Gastroesophageal sphincter (tissue), 4 donors: ENCODE measurements at places on chromosomes 16 and 17. TPM values are rescaled to one million over a fixed set of nuclear protein-coding genes. Genes with fewer than 3 reads are reported as not detected.

Gene YPEL2
- 39.7 TPM for total RNA-seq

Gene SHISA6
- total RNA-seq: 1.4 TPM

DNA sequence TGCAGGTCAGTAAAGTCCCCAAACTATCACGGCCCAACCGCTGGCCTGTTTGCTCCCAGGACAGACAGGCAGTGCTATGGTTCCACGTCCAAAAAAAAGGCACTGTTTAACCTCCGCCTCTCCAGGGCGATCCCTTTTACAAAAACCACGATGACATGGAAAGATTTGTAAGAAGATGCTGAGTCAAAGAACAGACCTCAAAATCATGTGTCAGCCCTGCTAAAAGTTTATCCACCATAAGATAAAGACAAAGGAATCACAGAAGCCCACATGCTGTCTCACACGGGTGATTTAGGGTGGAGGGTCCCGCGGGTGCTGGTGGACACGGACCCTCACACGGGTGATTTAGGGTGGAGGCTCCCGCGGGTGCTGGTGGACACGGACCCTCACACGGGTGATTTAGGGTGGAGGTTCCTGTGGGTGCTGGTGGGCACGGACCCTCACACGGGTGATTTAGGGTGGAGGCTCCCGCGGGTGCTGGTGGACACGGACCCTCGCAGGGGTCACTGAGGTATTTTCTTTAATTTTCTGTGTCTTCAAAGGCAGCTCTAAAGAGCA lies 117.2 kb upstream of the METRNL start:
- ATAC-seq: no peak

GRCh38 chr17:43574896-43575525 lies 28.9 kb upstream of the ETV4 start:
- ATAC-seq: no peak

DNA sequence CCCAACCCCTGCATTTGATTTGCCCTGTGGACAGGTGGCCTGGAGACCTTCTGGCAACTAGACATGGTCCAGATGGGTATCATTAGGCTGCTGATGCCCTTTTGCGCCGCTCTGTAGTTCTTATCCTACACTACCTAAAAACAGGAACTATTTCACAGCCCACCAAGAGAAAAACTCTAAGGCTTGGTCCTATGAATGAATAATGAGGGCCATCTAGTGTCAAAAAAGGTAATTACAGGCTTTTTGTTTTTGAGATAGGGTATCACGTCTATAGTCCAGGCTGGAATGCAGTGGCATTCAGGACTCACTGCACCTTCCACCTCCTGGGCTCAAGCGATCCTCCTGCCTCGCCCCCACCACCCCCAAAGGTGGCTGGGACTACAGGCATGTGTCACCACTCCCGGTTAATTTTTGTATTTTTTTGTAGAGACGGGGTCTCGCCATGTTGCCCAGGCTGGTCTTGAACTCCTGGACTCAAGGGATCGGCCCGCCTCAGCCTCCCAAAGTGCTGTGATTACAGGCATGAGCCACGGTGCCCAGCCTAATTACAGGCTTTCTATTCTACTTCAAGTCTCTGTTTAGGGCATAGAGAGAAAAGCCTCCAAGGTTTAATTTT lies 20.9 kb downstream of the COIL start:
- ATAC-seq: peak; percentile 50

DNA sequence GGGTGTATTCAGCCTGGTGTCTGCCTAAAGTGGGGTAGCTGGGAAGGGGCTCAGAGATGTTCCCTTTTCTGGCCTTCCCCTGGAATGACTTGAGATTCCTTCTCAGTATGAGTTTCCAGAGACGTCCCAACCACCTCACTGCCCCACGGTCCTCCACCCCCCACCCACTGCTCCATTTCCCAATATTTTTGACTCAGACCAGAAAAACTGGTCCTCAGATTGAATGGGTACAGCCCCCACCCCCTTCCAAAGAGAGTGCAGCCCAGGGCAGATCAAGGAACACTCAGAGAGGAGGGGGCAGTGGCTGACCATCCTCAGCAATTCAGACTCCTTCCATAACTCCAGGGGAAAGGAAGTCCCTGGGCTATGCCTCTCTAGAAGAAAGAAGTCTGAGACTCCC lies 3.2 kb downstream of the ACLY start:
- ATAC-seq: no peak

DNA sequence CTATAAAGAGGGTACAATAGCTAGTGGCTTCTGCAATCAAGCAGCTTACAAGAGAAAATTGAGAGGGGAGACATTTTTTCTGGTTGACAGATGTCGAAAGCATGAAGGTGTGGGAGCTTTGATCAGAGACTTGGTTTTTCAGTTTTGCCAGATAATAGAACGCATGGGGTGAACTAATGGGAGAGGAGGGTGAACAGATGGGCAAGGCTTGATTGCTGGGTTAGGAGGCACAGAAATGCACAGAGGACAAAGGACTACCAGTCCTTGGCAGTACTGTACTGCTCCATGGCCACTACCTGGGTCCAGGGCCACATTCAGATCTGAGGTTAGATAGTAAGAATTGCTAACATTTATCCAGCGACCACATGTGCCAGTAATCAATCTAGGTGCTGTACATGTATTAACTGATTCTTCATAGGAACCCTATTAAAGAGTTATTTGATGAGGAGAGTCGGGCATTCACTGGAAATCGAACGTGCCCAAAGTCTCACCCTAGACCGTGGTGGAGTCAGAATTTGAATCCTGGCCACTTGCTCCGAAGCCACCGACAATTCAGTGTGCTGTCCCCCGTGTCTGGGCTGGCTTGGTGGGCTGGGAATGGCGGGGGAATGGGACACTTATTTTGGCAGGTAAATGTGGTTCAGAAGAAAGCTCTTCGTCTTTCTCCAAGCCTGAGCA lies 873 bp upstream of the KSR1 start:
- no peak for ATAC-seq

GRCh38 chr17:74574489-74575142 lies 7.3 kb upstream of the CD300H start:
- ATAC-seq: no peak

DNA sequence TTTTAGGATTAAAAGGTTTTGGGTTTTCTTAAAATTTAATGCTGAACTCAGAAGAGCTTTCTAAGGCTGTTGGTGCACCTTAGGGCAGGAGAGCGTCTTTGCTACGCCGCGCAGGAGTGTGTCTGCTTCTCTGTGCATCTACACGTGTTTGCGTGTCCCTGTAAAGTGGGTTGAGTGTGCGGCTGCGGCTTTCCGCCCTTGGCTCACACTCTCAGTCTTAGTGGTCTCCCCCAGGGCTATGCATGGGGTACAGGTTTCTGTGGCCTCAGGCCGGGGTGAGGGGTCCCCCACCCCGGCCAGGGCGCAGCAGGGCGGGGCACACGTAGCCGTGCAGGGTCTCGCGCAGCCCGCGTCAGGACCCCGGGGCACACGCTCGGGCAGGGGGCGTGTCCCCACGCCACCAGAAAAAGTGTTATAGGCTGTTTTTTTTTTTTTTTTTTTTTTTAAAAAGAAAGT lies 727 bp upstream of the TENT4B start:
- no peak for ATAC-seq

- ATAC-seq: no peak
Measured at GRCh38 chr16:85642762-85643358, 29.7 kb downstream of the GSE1 start.

- ATAC-seq: no peak
Measured at GRCh38 chr16:83781-84615, 6.0 kb downstream of the MPG start.

DNA sequence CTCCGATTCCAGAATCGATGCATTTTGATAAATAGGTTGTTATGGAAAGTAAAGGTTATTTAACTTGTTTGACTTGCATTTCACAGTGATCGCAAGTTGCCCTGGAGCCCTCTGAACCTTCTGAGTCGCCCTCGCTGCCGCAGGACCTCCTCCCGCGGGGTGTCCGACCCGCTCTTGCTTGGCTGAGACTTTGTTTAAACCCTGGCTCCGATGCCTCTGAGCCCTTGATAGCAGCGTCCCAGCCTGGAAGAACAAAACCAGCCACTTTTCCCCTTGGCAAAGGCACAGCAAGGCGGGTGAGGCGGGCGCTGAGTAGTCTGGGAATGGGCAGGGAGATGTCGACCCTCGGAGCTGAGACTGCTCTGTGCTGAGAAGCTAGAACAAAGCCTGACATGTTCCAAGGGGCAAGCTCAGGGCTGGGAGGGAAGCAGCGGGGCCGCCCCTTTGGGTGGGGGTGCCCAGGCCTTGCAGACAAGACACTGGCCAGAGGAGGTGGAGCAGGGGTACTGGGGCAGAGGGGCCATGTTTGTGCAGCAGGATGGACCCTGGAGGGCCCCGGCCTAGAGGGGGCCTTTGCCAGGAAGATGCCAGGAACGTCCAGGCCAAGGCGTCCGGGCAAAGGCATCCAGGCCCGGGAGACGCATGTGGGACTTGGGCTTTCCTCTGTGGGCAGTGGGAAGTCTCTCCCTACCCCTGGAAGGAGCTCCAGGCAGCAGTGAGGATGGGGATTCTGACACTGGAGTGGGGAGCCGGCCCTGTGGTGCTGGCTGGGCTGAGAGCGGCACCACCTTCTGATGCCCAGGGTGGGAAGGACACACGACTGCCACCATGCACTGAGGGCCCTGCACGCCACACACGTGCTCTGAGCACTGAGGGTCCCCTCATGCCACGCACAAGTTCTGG lies 30.3 kb upstream of the CDH15 start:
- no peak for ATAC-seq

DNA sequence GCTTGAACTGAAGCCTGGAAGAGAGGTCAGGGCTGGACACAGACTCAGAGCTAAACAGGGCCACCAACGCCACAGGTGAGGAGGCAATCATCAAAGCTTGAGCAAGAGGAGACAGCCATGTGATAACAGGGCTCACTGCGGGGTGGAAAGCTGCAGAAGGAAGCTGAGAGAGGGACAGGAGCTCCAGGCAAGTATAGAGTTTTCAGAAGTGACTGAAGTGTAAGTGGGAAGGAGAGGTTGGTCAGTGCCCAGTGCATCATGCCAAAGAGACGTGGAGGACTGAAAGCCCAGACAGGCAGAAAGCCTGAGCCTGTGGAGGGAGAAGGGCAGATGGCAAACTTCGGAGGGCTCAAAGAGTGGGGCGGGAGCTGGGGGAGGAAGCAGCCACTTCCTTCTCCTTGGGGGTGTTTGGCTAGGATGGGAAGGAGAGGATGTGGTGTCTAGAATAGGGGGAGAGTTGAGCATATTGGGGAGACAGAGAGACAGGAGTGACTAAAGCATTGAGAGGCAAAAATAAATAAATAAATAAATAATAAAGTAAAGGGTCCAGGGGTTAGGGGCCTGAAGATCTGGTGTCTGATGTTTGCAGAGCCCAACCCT lies 2.6 kb downstream of the KIFC3 start:
- no peak for ATAC-seq

DNA sequence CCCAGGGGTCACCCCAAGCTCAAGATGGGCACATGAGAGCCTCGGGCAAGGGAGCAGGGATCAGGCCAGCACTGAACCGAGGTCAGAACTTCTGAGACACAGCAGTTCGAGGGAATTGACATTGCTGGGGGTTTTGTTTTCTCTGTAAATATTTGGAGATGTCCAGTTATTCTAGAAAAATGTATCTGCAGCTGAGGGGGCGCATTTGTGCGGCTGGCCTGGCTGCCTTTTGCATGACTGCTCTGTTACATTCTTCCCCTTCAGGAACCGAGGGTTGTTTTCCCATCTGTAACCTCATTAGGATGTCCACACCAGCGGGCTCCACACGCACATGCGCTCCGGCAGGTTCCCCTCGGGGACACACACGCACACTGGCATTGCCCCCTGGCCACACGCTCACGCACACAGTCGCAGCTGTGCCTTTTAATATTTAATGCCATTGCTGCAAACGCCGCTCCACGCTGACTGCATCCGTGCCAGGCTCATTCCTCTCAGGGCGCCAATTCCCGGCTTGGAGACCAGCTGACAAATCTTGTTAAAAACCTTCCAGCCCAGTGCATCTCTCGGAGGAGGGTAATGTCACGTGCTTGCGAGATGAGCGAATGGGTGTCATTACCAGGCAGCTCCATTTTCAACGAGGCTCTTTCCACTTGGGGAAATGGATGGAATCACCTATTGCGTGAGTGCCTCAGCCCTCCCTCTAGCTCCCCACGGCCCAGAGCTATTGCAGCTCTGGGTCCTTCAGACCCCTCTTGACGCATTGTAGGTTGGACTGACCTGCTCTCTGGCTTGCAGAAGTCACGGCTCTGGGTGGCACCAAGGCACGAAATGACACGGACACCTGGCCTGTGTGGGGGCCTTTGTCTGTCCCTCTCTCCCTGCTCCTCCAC lies 13.1 kb downstream of the CCR7 start:
- ATAC-seq: no peak

GRCh38 chr16:27195076-27195741 lies 8.1 kb upstream of the KDM8 start:
- no peak for ATAC-seq

DNA sequence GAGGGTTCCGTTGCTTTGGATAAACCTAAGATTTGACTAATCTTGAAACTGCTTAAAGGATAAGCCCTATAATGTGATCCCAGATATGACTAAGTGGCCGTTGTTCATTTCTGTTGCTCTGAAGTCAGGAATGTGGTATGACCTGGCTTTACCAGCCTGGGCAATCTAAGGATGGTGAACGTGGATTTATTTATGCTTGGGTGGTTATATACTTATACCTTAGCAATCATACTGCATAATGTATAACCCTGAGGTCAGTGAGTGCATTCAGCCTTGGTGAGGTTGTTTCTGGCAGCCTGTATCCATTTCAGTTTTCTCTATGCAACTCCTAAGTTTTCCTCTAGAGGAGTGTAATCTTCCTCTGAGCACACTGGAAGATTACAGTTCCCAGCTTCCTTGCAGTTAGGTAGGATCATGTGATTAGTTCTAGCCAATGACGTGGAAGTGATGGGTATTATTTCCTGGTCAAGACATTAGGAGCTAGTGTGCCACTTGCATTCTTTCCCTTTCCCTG lies 41.9 kb downstream of the FTO start:
- no peak for ATAC-seq

- ATAC-seq: peak; percentile 40
Measured at GRCh38 chr17:15351478-15351840, 10.1 kb upstream of the TEKT3 start.

GRCh38 chr17:3944485-3945388 lies 19.5 kb downstream of the ATP2A3 start:
- ATAC-seq: peak; percentile 82

GRCh38 chr16:67036323-67036741 lies 7.4 kb downstream of the CBFB start:
- ATAC-seq: no peak
